ENCODE measurements at places on chromosomes 3 and 15.
A peak's percentile ranks its signal among the peaks of the same experiment; 100 is the strongest.

GRCh38 chr3:133548090-133548489 lies 25.4 kb upstream of the CDV3 start:
- no peak for DNase-seq

DNA sequence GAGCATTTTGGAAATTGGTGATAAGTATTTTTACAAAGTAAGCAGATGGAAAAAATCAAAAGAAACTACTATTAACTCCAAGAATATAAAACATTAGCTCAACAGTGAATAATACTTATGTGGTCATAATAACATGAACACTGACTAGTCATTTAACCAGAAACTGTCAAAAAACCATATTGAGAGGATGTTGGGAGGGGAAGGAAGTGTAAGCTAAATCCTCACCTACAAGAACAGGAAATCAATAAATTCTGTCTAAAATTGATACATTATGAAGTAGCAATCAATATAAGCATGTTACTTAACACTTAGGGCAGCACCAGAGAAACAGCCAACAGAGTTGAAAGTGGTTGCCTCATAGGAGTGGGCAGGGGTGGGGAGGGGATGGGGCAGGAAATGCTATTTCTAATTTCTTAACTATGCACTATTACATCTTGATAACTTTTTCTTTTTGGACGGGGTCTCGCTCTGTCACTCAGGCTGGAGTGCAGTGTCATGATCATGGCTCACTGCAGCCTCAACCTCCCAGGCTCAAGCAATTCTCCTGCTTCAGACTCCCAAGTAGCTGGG lies 41.7 kb downstream of the CCR3 start:
- DNase-seq, result no peak

DNA sequence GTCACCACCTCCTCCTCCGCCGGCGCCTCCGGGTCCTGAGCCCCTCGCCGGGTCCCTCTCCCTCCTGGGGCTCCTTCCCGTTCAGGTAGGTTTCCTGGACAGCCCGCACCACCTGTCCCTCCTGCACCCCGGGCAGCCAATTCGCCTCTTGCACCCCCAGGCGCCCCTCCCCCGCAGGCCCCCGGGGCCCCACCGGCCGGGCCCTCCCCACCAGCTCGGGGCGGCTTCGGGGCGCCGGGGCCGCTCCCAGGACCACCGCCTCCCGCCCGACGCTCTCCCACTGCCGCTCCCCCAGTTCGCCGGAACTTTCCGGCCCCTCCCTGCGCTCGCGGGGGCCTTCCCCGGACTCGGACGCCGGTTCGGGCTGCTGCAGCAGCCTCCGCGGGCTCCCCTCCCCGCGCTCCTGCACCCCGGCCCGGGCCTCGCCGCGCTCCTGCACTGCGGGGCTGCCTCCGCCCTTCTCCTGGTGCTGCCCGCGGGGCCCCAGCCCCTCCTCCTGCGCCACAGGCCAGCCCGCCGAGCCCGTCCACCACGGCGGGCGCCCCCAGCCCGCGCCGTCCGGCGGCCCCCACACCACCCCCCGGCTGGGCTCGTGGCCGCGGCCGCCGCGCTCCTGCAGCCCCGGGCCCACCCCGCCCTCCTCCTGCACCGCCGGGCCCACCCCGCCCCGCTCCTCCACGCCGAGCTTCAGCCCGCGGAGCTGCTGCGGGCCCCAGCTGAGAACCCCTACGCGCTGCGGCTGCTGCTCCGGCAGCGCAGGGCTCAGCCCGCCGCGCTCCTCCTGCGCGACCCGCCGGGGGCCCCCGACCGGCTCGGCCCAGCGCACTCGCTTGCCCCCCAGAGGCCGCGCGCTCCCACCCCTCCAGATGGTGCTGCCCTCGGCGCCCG lies 587 bp upstream of the TNK2 start:
- no peak for DNase-seq

GRCh38 chr3:123154020-123154985 lies 47.4 kb upstream of the SEC22A start:
- no peak for DNase-seq

DNA sequence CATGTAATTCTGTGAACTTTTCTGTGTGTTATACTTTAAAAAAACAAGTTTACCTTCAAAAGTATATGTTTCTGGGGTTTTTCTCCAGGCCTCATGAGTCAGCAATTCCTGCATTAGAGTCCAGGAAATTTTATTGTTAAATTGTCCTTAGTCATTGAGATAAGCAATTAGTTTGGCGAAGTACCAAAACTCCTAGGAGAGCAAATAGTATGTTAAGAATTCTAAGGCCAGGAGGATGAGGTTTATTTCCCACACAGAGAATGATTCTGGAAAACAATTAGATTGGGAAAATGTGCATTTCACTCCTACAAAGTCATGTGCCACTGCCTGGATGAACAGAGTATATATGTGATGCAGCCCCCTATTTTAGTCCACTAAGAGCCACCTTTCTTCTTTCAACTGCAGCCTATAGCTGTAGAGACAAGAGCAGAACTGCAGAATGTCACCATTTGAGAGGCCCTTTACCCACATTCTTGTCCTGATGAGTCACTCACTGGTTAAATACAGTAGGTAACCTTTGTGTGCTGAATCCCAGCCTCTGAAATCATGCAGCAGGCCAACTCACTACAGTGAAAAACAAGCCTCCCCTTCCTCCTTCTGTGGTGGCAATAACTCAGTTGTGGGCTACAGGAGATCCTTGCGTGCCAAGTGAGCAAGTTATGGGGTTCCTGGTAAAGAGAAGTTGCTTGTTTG lies 452.8 kb upstream of the THBS1 start:
- DNase-seq, result peak; percentile 42

DNA sequence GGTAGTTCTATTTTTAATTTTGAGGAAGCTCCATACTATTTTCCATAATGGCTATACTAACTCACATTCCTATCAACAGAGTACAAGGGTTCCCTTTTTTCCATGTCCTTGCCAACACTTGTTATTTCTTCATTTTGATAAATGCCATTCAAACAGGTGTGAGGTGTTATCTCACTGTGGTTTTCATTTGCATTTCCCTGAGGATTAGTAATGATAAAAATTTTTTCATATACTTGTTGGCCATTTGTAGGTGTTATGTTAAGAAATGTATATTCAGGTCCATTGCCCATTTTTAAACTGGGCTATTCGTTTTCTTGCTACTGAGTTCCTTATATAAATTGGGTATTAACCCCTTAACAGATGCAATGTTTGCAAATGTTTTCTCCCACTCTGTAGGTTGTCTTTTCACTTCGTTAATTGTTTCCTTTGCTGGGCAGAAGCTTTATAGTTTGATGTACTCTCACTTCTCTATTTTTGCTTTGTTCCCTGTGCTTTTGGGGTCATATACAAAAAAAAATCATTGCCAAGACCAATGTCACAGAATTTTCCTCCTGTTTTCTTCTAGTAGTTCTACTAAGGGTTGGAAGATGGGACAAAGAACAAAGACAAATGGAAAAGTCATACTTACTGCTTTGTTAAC lies 11.0 kb upstream of the VPS39 start:
- DNase-seq, result no peak

Measured in large intestine (tissue), 12 donors.